ENCODE measurements at places on chromosomes 6 and 20. TPM values are rescaled to one million over a fixed set of nuclear protein-coding genes. Genes with fewer than 3 reads are reported as not detected.

DNA sequence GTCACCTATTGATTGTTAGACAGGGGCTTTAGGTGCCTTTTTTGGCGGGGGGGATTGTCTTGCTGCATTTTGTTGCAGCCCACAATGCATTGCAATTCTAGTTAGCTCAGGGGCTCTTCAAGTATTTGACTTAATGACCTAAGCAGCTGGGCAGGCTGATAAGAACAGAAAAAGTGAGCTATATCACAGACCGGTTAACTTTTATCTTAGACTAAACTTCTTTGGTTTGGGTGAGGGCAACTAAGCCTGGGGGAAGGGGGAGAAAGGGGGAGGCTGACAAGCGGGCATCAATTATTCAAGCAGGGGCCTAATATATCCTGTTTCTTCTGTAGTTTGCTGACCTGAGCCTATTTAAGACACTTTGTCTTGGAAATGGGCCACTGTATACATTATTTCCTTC, 66.0 kb upstream of the GPR6 start:
- no peak for DNase-seq

GRCh38 chr20:63085151-63085861, 78.5 kb upstream of the BHLHE23 start:
- no peak for DNase-seq

- DNase-seq = no peak
Observed at GRCh38 chr6:54448617-54449016, 140.4 kb downstream of the TINAG start.

DNA sequence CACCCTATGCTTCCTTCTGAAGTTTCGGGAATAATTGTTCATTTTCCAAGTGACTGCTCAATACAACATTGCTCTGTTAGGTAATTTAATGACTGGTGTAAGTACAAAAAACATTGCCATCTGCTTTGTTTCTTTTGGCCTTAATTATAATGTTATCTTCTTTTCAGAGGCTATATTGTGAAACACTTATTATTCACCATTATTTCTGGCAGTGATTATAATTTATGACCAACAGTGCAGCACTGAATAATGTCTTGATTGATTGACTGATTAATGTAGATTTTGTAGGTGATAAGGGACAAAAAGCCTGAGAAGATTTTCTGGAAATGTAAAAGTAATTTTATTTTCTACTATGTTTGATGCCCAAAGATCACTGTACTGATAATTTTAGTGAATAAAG, 377.7 kb downstream of the PLCB1 start:
- no peak for DNase-seq

Gene SIRPB1
- 2.4 TPM for total RNA-seq

All from CD4-positive, CD25-positive, alpha-beta regulatory T cell (primary cell).